Suppressor macrophage treated with lipopolysaccharide for 1 hour (primary cell): ENCODE measurements at places on chromosomes 2 and 18.

DNA sequence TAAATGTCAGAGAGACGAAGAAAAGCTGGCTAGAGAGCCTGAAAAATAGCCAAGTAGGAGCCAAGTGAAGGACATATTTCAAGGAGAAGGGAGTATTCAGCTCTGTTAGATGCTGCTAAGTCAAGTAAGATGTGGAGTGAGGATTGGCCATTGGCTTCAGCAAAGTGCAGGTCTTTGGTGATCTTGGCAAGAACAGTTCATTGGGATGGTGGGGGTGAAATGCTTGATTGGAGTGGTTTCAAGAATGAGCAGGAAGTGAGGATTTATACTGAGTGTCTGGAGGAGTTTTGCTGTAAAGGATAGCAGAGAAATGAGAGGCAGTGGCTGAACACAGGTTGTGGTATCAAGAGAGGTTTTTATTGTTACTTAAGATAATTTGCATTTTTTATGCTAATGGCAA lies 139.7 kb downstream of the PRPF40A start:
- DNase-seq: no peak

DNA sequence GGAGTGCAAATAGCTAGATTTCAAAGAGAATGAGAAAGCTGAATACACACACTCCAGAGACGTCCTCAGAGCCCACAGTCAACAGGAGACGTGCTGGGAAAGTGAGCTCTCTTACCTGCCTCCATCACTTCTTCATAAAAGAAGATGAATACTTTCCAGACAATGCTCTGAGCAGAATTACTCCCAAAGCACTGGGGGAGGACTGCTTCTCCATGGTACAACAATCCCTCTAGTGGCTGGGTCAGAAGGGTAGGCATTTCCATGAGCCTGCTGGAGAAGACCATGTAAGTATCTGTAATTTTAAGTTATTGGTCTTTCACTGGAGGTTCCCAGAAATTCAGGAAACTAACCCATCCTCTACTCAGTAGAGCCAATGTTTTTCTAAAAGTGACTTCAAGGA lies 190.3 kb downstream of the RBM43 start:
- DNase-seq: peak; percentile 15

GRCh38 chr2:28405537-28405936 lies 12.9 kb downstream of the FOSL2 start:
- DNase-seq: no peak

GRCh38 chr2:198254536-198255090 lies 450.2 kb downstream of the PLCL1 start:
- DNase-seq: no peak

- DNase-seq: no peak
These were observed 111.1 kb downstream of the CDC42EP3 start for GRCh38 chr2:37560241-37560848.

GRCh38 chr18:55651236-55651635 lies 63.2 kb upstream of the TCF4 start:
- DNase-seq: no peak

- DNase-seq: no peak
These were observed 24.8 kb downstream of the KIF5C start for GRCh38 chr2:148899638-148900318.

- no peak for DNase-seq
These were observed 42.3 kb downstream of the TMEM178A start for GRCh38 chr2:39708003-39708402.
